ENCODE measurements at places on chromosomes 6 and 20.

DNA sequence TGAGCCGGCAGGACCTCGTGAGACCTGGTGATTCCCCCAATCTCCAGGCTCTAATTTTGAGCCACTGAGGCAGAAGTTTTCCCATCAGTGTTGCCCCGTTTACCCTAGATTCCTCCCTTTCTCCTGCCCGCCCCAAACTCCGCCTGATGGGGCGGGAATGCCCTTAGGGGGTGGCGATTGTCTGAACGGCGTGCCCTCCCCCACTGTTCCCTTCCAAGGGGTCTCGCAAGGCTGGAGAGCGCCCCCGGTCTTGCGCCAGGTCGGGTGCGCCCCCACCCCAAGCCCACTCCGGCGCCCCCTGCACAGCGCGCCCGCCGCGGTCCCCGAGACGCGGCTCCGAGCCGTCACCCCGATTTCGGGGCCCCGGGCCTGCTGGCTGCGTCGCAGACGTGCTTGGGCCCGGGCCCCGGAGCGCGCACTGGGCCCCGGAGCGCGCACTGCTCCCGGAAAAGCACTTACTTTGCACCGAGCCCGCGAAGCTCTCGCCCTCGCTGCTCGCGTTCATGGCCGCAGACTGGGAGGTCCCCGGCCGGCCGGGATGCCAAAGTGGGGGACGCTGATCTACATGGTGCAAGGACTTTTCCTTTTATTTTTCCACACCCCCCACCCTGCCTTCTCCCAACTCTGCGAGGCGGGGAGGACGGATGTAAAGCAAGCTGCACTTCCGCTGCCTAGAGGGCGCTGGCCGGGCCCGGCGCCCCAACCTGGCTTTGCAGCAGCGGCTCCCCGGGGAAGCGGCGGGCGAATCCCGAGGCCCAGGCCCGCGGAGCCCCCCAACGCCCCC is at the start of gene ZFP64:
Gene ZFP64, minus strand, starts transcription at position 648 of the 784 bp plus-strand sequence. Its CDS starts 143 bp downstream, at position 505.
- peak; percentile 52 for DNase-seq

DNA sequence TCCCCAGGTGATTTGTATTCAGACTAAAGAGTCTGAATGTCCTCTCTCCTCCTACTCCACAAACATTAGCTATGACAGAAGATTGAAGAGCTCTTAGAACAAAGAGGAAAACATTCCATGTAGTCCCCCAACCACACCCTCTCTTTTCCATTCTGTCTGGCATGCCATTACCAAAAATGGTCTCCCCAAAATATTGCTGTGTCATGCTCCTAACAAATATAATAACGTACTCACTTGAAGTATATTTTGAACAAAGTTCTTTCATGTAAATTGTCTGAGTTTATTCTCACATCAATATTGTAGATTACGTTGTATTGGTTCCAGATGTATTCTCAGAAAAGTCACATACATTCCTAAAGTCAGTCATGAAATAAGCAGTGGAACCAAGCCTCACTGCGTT is 467.3 kb upstream of the IRAK1BP1 start:
- no peak for DNase-seq

DNA sequence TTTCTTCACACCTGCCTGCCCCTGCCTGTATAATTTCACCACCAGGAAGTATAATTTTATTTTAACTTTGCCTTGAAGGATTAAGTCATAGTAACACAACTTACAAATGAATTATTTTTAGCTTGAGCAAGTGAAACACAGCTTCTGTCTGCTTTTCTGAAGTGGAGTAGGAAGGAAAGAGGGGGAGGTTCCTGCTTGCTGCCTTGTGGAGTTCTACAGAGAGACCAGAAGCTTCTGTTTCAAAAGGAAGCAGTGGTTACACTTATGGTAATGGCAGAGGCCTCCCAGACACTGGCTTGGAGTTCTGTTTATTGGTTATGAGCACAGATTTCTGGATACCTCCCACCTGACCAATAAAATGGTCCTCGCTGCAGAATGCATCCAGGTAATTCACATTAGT is 159.6 kb downstream of the TMEM200A start:
- DNase-seq: no peak

- peak; percentile 77 for DNase-seq
Observed at GRCh38 chr6:32868257-32868788, 14.3 kb downstream of the PSMB9 start.

DNA sequence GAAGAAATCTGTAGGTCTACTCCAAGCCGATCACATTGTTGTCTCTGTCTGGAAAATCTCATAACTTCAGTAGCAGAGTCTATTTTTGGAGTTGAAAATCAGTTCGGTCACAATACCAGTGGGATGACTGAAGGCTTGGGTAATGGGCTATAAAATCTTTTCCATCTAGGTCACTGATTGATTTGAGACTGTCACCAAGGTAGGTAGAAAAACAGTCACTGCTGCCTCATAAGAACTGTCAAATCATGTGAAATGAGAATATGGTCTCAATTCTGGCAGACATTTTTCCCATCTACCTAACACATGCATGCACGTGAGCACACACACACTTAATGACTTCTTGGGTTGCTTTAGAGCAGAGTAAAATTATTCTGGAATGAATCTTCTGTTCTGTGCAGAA is 1162.8 kb upstream of the CITED2 start:
- no peak for DNase-seq

- no peak for DNase-seq
Observed at GRCh38 chr6:4805553-4806336, 29.5 kb downstream of the CDYL start.

GRCh38 chr6:75906871-75907270 is 157.8 kb downstream of the MYO6 start:
- DNase-seq: no peak

DNA sequence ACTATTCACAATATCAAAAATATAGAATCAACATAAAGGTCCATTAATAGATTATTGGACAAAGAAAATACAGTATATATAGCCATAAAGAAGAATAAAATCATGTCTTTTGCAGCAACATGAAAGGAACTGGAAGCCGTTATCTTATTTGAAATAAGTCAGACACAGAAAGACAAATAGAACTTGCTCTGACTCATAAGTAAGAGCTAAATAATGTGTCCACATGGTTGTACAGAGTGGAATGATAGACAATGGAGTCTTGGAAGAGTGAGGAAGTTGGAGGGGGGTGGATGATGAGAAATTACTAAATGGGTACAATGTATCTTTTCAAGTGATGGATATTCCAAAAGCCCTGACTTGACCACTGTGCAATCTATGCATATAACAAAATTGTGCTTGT is 613.5 kb downstream of the PHF3 start:
- no peak for DNase-seq

- no peak for DNase-seq
Observed at GRCh38 chr20:12179692-12180091, 262.0 kb downstream of the BTBD3 start.

- DNase-seq: no peak
Observed at GRCh38 chr6:170036916-170037315, 254.0 kb downstream of the DLL1 start.

- no peak for DNase-seq
Observed at GRCh38 chr6:73624896-73625295, 28.9 kb downstream of the SLC17A5 start.

GRCh38 chr6:4666886-4667513 is 109.2 kb upstream of the CDYL start:
- DNase-seq: no peak

DNA sequence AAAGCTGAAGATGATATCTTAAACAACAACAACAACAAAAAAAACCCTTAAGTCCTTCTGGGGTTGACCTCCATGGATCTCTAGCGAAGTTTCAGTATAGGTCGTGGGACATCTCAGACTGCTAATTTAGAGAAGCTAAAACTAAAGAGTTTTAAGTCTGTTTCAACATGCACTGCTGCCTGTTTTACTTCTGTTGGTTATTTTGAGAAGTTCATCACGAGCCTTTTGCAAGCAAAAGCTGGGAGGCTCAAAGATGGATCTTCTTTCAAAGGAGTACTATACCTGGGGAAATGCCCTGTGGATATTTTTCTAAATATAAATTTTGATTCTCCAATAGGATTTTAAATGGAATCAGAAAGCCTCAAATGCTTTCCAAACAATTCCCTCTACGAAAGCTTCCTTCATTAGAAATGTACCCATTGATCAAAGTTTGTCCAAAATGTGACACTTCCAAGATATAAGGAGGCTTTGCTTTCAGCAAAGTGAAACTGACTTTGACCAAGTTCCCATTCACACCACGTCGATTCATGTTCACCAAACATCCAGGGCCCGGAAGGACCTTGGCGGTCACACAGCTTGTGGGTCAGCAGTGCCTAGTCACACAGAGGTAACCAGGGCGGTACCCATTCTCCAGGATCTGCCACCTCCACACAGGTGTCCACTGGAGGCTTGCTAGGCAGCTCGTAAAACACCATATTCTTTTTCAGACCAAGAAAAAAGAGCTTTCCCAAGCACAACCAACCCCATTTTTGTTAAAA is 94.7 kb upstream of the QKI start:
- no peak for DNase-seq

- no peak for DNase-seq
Observed at GRCh38 chr6:41687501-41688175, 47.8 kb downstream of the TFEB start.

DNA sequence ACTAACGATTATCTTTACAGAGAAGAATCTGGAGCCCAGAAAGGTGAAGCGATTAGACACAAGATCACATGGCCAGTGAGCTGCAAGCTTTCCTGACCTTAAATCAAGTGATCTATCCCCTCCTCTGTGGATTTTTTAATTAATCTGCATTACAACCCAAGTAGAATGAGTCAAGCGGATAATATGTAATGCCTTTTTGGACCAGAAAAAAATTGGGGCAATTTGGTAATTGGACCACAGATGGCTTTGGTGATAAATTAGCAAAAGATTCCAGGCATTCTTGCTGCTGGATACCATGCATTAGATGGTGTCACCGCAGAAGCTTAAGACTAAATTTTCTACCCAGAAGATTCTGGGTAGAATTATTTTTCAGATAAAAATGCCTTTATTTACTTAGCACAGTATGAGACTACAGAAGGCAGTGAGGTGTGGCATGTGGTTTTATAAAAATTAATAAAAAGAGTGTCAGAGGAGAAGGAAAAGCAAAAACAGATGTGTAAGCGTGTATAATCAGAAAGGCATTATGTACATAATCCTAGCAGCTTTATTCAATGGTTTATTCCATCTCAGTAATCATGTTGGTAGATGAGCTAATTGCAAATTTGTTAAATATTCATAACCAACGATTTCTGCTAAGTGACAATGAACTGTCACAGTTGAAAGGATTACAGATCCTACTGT is 53.9 kb upstream of the PCSK2 start:
- DNase-seq: no peak

DNA sequence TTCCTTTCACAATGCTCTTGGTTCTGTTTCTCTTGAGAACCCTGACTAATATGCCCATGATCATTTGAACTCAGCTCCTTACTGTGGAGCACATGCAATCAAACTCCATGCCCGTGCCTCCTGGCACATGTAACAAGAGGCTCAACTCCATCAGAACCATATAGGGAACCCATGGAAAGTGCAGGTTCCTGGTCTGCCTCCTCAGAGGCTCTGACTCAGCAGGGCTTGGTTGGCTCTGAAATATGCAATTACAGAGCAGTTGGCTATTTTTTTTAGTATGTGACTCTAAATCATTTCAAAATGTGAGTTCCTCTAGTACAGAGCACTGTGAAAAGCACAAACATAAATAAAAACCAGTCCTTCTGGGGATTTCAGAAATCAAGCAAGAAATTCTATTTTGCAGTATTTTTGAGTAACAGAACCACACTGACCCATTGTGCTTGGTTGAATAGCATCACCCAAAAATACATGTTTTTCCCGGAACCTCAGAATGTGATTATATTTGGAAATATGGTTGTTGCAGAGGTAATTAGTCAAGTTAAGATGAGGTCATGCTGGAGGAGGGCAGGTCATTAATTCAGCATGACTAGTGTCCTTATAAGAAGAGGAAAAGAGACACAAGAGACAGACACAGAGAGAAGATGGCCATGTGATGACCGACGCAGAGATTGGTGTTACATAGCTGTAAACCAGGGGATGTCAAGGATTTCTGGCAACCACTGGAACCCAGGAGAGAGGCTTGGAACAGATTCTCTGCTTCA is 13.2 kb upstream of the MAP3K4 start:
- no peak for DNase-seq

GRCh38 chr6:105600336-105601260 is 197.7 kb upstream of the PREP start:
- DNase-seq: no peak

DNA sequence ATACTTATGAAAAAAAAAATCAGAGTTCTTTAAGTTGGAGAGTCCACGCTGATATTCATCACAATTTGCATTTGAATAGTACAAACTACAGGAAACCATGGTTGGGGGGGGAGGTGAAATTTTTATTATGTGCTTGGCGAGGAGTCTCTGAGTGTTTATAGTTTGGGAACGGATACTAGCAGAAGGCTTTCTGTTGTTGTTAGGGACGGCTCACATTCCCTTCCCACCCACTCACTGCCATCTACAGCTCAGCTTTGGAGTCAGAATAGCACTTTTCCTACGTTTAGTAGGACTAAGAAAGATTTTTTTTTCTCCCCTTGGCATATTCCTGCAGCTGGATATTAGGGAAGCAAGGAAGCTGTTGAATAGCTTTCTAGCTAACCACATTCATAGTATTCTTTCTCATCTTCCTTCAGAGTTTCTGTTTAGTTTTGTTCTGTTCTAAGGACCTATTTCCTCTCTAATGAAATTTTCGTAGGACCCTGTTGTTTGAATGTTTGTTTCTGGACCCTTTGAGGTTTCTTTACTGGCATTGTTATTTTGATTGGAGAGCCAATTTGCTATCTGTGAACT is 235.1 kb upstream of the ZNF217 start:
- no peak for DNase-seq

DNA sequence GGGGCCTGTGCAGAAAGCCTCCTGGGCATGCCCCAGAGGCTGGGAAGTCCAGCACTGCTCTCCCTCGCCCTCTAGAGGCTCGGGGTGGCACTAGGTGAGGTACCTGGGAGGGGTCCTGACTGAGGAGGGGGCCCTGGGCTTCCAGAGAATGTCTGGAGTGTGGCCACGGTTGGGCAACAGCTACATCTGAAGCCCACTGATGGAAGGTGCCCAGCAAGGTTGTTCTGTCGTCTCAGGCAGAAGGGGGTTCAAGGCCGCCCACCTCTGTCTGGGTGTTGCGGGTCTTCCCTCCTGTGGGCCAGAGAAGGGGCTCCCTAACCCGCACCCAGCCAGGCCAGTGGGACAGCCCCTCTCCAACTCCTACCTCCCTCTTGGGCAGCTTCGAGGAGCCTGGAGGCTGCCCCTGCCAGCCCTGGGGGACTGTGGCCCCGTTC is 11.4 kb upstream of the VEGFA start:
- no peak for DNase-seq

GRCh38 chr20:62066339-62066982 is 780 bp upstream of the TAF4 start:
- DNase-seq: peak; percentile 34

Data from stimulated activated CD8-positive, alpha-beta memory T cell treated with anti-CD3 and anti-CD28 coated beads, Interleukin-4, amount 100 ng/mL, for 24 hours (primary cell).